ENCODE measurements at places on chromosomes 7 and 10. TPM values are rescaled to one million over a fixed set of nuclear protein-coding genes. Genes with fewer than 3 reads are reported as not detected.

Gene CLEC5A
- 1.6 TPM for total RNA-seq

Gene PSPH
- total RNA-seq, result 9.7 TPM

Gene KCNIP2
- total RNA-seq, result 14.9 TPM

Gene SLC16A9
- 1.5 TPM for total RNA-seq

Gene NOLC1
- 26.2 TPM for total RNA-seq

Gene AGBL3
- total RNA-seq, result 1.4 TPM

Measured in cardiac septum (tissue), 1 donor.